ENCODE measurements at places on chromosomes 7 and 10.

DNA sequence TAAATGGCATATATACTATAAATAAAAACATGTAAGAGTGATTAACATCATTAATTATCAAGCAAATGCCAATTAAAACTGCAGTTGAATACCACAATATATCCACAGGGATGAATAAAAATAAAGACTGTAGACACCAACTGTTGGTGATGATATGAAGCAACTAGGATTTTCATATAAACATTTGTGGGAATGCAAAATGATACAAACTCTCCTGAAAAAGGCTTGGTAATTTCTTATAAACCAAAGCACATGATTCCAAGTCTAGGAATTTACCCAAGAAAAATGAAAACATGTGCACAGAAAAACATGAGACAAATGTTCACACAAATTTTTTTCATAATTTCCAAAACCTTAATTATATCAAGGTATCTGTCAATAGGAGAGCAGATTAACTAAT, 448.1 kb downstream of the ETV1 start:
- DNase-seq: no peak

- DNase-seq: no peak
Observed at GRCh38 chr7:92622685-92623084, 32.5 kb upstream of the FAM133B start.

DNA sequence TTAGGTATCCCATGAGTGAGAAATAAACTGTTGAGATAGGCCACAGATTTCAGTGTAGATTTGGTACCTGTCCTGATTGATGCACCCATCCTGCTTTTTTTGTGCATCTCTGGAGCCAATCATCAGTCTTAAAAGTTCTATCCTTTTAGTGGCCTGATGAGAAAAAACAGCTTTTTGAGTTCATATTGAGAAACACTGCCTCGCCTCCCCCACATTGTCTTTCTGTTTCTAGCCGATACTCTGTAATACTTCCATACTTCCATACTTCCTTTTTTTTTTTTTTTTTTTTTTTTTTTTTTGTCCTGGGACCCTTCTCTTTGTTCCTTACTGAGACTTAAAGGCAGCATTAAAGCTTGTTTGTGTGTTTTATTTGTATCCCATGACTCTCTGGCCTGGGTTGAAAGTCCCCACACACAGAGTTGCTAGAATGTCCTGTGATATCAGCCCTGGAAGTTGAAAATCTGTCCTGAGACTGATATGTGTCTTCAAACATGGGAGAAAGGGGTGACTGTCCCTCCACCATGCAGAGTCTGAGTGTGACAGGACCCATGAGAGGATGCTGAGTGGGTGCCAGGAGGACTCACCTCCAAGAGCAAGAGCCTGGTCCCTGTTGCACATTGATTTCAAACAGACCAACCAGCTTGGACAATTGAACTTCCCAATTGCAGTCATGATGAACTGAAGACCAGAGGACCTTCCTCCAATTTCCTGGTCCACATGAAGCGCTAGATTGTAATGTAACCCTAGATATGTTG, 5.7 kb downstream of the ZNF22 start:
- DNase-seq: no peak

GRCh38 chr10:12179606-12180170, 16.0 kb downstream of the NUDT5 start:
- no peak for DNase-seq

GRCh38 chr10:116049158-116049973, 223.6 kb downstream of the GFRA1 start:
- no peak for DNase-seq

GRCh38 chr7:68205826-68206225, 1209.2 kb downstream of the TYW1 start:
- no peak for DNase-seq

- no peak for DNase-seq
Observed at GRCh38 chr10:56116684-56117083, 244.4 kb downstream of the ZWINT start.

GRCh38 chr7:55508221-55509011, 63.9 kb downstream of the VOPP1 start:
- no peak for DNase-seq

DNA sequence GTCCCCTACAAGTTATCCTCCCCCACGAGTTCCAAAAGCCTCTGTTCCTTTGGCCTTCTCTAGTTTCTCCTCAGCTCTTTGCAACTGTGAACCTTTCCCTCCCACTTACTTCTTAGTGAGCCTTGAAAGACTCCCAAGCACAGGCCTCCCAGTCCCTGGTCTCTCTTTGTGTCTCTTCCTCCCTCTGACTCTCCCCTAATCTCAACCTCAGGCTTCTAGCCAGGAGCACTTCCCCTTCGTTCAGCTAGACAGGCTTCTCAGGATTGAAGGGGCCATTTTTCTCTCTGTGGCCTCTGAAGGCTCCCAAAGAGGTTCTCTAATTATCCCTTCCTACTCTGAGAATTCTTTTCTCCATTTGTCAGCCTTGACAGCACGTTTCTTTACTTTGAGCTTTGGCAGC, 50.2 kb upstream of the PHYHIPL start:
- no peak for DNase-seq

All from left colon (tissue), 2 donors.